ENCODE measurements at places on chromosomes 6 and 20.
A peak's percentile ranks its signal among the peaks of the same experiment; 100 is the strongest.

DNA sequence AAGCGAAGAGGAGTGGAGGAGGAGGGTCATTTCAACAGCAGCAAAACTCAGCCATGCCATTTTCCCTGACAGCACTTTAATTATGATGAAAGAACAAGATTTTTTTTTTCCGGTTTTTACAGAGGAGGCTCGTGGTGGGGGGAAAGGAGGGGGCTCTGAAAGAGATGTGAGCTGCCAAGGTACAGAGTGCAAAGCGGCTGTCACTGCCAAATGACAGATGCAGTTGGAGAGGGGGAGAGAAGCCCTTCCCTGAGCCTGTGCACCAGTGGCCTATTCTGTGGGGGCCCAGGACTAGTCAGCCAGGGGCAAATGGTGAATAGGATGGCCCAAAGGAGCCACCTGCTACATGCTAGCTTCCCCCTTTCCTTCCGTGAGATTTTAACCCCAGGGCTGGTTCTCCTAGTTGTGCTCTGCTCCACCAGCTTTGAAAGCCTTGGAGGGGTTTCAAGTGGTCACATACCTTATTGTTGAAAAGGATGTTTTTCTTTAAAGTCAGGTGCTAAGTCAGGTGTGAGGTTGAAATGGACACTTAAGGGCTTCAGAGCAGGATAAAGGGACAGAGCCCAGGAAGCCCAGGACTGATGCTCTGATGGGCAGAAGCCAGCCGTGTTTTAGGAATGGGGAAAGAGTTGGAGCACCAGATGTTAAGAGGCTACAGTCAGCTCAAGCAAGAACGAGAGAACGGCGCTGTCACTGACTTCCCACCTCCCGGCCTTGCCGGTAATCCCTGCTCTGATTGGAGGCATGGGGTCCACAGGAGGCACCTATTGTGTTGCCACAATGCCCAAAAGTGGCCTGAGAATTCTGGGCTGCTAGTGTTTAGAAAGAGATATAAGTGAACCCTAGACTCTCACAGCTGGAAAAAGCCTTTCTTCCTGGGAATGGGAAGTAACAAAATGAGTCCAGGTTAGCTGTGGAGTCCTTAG is 24.8 kb downstream of the GNAS start:
- DNase-seq: no peak

- no peak for DNase-seq
These were observed 16.7 kb upstream of the SGK2 start for GRCh38 chr20:43542161-43542560.

DNA sequence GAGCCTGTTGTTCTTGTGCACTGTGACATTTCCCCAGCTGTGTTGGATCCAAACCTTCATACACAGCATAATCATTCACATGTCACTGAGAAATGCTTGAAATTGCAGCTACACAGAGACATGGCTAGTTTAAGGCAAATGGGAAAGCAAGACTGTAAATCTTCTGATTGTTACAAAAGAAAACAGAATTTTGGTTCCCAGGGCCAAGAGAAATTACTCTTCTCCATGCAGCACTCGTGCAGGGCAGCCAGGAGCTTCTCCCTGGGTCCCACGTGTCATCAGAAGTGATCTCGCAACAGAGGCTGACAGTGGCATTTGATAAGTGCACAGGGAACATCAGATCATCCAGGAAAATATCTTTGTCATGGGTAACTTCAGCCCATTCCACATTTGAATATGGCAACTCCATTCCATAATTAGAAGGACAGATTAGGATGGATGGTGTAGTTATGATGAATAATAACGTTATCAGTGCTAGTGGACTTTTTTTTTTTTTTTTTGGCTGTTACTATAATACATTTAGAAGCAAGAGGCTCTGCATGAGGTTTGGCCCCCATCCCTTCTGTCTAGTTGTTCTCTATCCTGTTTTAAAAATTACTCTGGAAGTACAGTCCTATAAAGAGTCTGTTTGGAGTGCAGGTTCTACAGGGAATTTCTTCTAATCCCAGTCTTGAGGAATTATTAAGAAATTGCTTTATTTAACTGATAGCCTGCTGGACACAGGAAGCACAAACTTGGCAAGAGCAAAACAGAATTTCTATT is 571.0 kb upstream of the NOX3 start:
- no peak for DNase-seq

DNA sequence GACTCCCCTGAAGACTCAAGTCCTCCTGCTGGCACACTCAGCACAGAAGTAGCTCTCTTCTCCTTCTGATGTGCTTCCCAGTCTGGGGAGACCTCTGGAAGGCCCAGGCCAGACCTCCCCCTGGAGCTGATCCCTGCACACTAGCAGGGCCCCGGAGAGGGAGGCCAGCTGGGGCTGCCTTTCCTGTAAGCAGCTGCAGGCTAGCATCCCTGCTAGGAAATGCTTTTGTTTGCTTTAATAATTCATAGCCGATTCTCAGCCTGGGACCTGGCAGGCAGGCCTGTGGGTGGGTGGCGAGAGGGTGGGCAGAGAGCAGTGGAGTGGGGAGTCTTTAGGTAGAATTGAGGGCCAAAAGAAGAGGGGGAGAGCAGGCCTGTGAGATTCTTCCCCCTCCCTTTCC is 5.2 kb downstream of the EBF4 start:
- DNase-seq: no peak

DNA sequence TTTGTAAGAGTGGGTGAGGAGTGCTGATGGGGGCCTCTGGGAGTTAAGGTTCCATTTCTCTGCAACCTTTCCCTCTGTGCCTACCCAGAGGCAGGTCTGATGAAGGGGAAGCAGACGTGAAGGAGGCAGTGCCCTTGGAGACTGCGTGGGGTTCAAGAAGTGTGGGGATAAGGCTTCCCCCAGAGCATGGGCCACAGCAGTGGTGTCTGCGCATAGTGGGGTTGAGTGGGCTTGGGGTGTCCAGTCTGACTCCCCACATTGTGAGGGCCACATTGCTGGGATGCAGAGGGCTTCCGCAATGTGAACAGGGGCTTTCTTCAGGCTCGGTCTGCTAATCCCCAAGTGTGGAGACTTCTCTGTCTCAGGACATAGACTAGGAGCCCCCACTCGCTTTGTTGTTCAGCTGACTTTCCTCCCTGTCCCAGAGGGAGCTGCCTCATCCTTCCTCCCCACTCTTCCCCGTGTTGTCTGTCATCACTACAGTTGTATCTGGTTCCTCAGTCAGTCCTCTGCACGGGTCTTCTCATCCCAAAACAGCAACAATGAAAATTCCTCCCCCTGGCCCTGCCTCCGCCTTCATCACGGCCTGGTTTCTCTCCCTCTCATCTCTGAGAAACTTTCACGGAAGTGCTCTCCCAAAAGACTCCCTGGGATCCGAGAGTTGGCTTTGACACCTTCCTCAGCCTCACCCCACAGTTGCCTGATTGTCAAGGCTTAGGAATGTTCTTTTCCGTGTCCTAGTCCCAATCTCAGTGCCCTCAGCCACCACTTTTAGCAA is 2.8 kb downstream of the EBF4 start:
- DNase-seq: no peak

GRCh38 chr6:24991810-24992467 is 56.2 kb upstream of the RIPOR2 start:
- peak; percentile 58 for DNase-seq

DNA sequence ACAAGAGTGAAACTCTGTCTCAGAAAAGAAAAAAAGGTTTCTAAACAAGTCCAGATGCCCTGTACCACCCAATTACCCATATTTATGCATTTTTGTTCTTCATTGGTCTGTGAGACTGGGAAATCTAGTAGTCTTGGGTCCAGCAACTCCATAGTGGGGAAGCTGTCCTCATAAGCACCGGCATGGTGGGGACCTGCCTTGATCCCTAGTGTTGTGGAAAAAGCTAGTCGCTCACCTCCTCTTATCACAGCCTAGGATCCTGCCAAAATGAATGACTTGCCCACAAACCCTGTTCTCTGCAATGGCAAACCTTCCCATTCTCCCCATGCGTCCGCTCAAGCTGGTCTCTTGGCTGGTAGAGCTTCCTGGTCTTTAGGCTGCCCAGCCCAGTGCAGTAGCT is 38.3 kb upstream of the GABRR1 start:
- no peak for DNase-seq

- no peak for DNase-seq
These were observed 98.8 kb upstream of the CITED2 start for GRCh38 chr6:139473231-139473701.

GRCh38 chr6:36699348-36699747 is 1.7 kb downstream of the RAB44 start:
- DNase-seq: no peak

- no peak for DNase-seq
These were observed 33.0 kb upstream of the CDH22 start for GRCh38 chr20:46341074-46342009.

DNA sequence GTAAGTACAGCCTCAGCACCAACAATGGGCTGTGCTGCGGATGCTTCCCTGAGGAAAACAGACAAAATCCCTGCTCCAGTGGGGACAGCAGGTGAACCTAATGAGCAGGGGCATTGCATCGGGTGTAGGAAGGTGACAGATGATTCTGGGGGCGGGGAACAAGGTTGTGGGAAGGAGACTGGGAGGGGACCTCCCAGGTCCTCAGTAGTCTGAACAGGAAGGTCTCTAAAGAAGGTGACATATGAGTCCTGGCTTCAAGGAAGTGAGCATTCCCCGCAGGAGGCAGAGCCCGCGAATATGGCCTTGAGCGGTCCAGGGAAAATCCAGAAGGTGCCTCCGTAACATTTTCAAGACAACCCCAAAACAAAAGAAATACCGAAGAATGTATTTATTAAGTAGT is 19.4 kb downstream of the ULBP1 start:
- no peak for DNase-seq

GRCh38 chr6:128305228-128305627 is 215.2 kb downstream of the PTPRK start:
- DNase-seq: no peak

DNA sequence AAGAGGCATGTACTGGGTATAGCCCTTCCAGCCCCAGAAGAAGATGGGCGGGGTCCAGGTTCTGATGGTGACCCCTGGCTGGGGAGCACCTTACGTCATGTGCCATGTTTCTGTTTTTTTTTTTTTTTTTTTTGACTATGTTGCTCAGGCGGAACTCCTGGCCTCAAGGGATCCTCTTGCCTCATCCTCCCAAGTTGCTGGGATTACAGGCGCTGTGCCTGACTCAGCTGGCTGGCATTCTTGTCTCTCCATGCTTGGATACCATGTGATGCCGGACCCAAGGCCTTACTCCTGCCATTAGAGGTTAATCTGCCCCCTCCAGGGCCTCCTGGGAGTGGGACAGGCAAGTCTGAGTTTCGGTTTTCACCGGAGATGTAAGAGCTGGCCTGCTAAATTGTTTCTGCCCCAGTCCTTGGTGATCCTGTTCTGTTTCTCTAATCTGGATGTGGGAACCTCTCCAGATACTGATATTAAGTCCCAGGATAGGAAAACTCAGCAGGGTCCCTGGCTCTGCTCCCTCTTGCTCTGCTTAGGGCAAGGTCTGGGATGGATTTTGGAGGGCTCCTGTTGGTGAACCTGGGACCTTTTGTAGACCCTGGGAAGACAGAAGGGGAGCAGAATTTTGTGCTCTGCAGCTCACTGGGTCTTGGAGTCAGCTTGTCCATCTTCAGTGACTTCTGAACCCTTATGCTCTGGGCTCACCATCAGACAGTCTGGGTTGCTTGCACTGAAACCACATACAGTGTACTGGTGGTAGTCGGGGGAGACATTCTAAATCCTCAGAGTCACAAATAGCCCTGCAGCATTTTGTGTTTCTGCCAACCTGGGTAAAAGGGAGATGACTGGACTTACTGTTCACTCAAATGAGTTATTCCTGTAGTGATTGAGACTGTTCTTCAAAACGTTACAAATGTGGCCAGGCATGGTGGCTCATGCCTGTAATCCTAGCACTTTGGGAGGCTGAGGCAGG is 45.1 kb downstream of the PTK7 start:
- DNase-seq: no peak

DNA sequence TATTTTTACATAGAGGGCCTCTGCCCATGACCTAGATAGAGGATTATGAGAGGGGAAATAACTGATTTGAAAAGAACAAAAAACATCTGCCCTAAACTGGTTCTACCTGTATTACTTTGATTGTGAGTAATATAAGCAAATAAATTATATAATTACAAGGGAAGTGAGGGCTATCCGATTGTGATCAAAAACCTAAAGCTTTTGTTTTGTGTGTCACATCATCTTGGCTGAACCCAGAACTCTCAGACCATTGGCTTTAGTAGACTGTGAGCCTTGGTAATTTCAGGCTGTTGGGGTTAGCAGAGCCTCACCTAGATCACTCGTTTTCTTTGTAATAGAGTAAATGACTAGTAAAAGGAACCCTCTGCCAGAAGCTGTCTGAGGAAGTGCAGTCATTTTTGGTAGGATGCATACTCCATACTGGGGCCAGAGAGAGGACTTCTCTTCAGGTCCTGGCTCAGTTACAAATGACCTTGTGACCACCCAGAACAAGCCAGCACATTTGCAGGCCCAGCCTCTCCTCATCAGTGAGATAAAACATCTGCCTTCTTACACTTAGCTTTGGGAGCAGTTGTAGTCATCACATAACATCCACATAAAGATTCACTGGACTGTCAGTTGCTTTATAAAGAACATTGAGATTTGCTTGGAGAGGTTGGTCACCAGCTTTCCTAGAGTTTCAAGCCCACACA is 13.5 kb downstream of the STK35 start:
- DNase-seq: no peak

DNA sequence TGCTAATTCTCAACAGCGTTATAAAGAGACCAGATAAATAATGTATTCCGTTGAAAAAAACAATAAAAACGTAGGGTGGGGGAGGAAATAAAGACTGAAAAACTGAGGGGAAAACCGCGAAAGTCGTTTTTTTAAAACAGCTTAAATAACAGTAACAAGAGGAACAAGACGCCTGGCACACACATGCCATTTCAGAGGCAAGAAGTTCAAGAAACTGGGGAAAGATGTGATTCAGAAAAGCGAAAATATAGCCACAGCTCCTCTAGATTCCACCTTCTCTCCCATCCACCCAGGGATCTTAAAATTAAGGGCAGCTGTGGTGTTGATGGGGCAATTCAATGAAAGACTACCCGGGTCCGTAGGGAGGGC is 1.3 kb downstream of the EPB41L2 start:
- no peak for DNase-seq

DNA sequence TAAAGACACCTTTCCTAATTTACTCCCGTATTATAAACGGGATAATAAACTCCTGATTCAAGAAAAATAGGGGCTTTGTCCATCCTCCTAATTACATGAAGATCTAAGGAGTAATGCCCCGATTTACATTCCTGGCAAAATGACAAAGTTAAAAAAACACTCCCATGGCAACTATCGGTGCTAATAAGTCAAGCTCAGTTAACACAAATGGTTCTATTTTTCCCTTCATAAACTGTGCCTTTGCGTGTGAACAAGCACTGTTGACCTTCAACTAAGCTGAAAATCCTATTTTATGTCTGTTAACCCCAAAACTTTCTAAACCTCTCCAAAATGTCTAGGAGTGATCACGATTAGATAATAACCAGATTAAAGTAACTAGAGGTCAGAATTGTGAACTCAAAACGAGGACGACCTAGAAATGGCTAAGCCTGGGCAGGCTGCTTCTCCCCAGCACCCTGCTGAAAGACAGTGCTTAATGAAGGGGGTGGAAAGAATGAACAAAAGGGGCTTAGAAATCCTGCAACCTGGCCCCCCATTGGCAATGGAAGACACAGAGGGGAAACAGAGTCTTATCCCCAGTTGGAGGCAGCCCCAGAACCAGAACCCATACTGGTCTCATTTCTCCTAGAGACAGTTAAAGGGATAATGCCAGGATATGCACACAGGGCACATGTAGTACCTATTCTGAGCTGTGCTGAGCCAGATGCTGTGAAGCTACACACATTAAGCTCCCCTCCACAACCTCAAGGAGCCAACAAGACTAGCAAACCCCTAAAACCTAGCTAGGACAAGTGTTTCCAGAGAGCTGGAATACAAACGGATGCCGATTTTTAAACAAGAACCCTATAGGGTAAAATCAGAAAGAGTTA is 23.0 kb downstream of the SLC23A2 start:
- DNase-seq: no peak
